Thyroid gland (tissue), 4 donors: ENCODE measurements at places on chromosomes 16 and 17.

- DNase-seq, result no peak
Observed at GRCh38 chr16:56233795-56234566, 42.7 kb downstream of the GNAO1 start.

DNA sequence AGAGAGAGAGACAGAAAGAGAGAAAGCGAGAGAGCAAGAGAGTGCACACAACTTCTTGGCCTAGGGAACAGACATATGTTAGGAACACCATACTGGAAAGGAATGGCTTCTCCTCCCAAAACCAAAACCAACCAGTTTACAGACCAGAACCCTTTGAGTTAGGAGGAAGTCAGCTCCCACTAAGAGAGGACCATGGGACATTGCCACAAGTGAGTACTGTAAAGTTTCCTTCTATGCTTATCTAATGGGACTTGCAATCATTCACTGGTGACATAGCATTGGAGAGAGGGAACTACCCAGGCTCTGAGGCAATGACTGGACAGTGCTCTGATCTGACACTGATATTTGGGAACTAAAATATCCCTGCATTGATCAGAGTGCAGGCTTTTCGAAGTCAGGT lies 32.4 kb downstream of the TBC1D3B start:
- no peak for DNase-seq

GRCh38 chr16:28258567-28258966 lies 33.8 kb upstream of the SBK1 start:
- DNase-seq, result peak; percentile 91

- no peak for DNase-seq
Observed at GRCh38 chr17:77483128-77483598, 342.4 kb downstream of the SEC14L1 start.

DNA sequence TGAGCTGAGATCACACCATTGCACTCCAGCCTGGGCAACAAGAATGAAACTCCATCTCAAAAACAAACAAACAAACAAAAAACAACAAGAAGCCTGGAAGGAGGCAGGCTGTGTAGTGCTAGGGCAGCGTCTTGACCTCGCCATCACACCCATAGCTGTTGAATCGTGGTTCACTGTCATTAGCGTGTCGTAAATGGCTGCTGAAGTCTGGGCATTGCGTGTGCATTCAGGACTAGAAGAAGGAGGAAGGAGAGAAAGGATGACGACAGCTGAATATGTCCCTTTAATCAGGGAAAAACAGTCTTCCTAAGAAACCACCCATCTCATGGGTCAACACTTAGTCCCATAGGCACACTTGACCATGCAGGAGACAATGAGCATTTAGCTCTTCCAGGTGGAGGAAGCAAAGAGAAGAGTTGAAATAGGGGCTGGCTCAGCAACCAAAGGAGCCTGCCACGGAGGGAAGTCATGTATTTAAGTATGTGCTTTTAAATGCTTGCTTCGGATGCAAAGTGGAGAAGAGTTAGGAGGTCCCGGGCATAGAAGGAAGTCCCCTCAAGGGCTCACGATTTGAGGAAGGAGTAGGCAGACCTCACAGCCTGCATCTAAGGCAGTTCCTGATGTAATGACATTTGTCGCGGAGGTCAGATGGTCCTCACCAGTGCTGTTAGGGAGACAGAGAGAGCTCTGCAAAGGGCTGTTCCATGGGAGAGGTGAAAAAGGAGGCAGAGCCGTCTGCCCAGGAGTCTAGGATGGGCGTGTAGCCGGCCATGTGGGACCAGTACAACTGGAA lies 8.8 kb downstream of the PRSS22 start:
- DNase-seq, result no peak

DNA sequence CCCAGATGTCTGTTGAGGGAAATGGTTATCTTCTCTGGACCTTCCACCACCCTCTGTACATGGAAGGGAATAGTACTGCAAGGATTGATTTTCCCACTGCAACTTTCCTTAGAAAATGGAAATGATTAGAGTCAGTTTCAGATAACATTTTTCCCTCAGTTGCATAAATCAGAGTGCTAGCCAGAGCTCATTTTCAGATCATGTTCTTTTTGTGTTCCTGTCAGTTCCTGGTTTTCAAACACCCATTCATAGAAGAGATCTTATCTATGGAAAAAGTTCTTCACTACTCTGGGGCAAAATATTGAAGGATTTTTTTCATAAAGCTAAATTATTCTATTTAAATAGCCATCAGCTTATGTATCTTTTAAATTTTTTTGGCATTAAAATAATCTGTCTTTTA lies 11.7 kb upstream of the COX10 start:
- no peak for DNase-seq

GRCh38 chr16:54123766-54124165 lies 162.8 kb downstream of the IRX3 start:
- DNase-seq, result no peak

GRCh38 chr17:59165933-59166342 lies 10.4 kb downstream of the PRR11 start:
- DNase-seq, result peak; percentile 79

- DNase-seq, result no peak
Observed at GRCh38 chr17:38589462-38590114, 16.2 kb downstream of the SRCIN1 start.

DNA sequence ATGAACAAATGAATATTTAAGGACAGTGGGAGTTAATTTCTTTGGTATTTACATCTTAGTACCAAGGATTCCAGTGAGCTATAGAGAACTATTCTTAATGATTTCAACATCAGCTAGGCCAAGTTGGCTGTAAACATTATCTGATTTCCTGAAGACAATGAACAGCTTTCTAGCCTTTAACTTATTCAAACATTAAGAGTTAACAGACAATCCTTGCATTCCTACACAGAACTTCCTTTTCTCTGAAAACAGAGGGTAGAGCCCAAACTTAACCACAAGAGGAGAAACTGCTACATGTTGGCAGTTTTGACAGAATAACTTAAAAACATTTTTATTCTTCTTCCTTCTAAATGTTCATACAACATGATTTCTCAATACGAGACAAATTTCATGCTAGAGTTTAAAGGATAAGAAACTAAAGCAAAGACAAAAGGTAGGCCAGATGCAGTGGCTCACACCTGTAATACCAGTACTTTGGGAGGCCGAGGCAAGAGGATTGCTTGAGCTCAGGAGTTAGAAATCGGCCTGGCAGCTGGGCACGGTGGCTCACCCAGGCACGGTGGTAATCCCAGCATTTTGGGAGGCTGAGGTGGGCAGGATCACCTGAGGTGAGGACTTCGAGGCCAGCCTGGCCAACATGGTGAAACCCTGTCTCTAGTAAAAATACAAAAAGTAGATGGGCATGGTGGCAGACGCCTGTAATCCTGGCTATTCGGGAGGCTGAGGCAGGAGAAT lies 4.4 kb downstream of the CRLF3 start:
- DNase-seq, result no peak

GRCh38 chr16:25035494-25036405 lies 20.6 kb upstream of the ARHGAP17 start:
- DNase-seq, result no peak

- DNase-seq, result no peak
Observed at GRCh38 chr16:58262592-58262991, 32.2 kb downstream of the PRSS54 start.

- DNase-seq, result no peak
Observed at GRCh38 chr17:43676471-43676870, 14.7 kb upstream of the MEOX1 start.

DNA sequence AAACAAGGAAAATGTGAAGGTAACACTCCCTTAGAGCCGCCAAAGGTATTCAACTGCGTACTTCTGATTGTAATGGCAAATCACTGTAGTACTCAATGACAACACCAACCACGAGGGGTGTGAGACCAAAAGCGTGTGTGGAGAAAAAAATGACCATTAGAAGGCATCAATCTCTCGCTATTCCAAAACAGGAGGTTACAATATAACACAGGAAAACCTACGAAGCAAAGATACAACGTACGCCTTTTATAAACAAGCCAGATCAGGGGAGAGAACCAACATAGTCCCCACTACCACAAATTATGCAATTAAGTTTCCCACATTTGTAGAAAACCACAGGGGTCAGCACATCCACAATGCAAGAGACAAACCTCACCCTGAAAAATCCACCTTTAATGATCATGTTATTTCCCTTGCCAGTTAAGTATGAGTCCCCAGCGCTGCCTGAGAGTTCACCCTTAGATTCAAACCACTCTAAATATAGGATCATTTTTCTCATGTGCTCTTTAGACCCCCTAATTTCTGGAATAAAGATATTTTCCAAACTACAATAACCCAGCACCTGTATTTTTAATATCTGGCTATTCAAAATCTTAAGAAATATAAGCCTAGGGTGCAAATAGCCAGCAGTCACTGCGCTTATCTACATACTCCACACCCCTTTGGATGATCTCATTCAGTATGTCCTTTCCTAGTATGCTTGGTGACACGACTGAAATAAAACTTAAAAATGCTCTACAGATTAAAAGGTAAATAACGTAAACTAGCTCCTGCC lies 12.4 kb downstream of the TEX14 start:
- no peak for DNase-seq

DNA sequence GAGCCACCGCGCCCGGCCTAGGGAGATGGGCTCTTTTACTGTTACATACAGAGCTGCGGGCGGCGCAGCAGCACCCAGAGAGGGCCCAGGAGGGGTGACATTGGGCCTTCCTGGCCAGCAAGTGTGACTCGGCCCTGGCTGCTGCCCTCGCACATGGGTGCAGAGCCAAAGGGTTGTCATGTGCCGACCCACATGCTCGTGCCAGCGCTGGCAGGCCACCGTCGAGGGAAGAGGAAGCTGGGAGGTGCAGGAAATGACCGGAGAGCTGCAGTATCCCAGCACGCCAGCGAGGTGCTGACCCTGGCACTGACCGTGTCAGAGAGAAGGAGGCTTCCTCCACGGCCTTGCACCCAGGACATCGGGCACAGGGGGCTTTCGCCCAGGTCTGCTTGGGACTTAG lies 8.0 kb downstream of the ENDOV start:
- DNase-seq, result no peak

GRCh38 chr16:24670623-24671454 lies 58.6 kb upstream of the TNRC6A start:
- peak; percentile 15 for DNase-seq

DNA sequence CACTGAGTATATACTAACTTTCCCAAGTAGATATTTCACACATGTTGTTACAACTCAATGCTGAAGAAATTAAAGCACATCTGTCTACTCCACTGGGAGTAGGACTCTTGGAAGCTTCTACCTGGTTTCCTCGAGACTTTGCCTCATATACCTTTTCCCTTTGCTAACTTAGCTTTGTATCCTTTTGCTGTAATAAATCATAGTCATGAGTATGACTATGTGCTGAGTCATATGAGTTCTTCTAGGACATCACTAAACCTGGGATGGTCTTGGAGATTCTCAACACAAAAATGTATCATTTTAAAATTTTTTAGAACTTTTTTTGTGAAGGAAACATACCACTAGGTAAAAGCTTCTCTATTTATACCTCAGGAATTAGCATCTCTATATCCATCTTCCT lies 39.8 kb downstream of the ABCA5 start:
- DNase-seq, result no peak

DNA sequence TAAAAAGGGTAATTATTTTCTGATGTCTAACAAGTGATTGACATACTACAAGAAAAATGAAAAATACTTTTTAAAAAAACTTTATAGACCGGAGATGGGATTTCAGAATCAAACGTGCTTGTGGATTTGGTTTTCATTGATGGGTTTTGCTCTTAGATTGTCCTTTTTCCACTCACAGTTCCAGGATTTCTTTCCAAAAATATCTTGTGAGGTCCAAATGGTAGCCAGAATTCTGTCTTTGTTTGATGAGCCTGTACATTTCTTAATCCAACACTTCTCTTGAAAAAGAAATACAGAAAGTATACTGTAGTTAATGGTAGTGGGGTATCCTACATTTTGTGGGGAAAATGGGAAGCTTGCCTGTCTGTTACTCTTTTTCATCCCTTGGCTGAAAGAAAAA lies 329.3 kb downstream of the KCNJ2 start:
- no peak for DNase-seq

DNA sequence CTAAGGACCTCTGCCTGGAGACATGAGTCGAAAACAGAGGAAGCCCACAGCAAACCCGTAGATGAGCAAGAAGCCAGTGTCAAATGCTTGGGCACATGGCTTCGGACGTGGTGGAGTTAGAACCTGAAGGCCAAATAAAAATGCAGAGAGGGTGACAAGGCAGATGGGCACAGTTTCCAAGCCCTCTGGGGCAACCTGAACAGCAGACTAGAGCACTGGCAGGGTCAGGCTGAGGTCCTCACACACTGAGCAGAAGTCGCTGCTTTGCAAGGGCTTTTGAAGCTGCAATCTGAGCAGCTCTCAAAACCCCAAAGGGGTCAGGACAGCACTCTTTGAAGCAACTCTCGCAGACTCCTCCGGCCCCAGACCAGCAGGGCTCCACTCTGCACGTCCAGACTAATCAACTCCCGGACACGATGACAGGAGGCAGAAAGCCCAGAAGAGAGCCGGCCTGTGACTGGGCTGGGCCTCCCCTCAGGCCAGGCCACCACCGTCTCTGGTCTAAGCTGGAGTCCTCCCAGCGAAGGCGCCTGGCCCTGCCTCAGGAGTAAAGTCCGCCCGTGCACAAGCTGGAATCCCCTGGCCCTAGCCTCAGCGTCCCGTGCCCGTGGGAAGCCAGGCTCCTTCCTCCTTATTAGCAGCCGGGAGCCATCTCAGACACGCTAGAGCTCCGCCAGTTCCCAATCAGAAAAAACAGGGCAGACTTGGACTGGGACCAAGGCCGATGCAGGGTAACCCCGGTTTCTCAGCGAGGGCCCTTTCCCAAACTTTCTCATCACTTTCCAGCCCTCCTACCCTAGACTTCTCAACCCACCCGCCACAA lies 924 bp downstream of the SMARCD2 start:
- peak; percentile 62 for DNase-seq

DNA sequence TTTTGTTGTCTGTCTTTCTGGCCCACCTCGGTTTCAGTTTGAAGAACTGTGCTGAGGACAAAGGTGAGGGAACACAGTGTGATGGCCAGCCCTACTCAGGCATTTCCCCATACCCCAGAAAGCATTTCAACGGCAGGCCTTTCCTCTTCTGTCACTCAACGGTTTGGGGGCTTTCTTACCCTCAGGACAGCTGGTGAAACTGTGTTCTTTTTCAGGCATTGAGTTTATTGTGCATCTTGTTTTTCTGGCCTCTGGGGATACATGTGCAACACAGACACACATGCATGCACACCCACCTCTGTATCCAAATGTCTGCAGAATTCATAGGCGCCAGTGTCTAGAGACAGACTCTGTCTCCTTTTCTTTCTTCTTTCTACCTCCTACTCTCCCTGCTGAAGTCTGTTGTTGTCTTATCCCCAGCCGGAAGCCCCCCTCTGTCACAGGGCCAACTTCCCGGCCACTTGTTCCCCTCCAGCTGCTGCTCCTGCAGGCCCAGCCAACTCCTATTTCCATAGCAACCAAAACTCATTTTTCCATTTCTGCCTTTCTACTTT lies 17.0 kb downstream of the CHD9 start:
- DNase-seq, result peak; percentile 63
